SHP77 treated with DMSO at 0.1 percent for 48 hours (cell line): ENCODE measurements at places on chromosomes 7 and 10.

DNA sequence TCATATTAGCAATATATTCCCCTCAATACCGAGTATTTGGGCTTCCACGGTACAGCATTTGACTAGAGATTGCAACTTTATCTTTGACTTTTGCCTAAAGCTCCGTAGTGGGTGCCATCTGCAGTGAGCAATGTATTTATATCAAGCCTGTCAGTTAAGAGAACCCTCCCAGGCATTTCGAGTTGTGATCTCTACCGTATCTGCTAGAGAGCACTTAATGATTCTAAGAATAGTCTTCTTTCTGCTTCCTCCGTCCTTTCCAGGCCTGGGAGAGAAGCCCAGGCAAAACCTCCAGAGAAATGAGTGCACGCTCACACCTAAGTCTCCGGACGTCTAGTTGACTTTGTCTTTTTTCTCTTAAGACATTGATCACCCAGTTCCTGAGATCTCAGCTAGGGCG lies 210.6 kb downstream of the KLF6 start:
- DNase-seq = no peak

DNA sequence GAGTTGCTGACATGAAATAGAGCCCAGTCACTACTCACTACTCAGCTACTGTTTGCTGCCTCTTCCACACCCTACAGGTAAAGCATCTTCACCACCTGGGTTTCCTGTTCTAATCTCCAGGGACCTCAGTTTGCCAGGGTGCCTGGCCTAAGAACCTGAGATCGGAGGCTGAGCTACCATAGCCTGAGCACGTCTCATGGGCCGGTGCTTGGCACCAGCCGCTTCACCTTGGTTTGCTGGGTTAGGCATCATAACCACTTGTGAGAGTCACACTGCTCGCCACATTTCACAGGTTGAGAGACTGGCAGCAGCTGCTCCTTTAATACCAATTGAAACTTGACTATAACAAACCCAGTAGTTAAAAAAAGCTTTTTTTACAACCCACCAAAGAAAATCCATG lies 75.1 kb downstream of the EMX2 start:
- DNase-seq = no peak

DNA sequence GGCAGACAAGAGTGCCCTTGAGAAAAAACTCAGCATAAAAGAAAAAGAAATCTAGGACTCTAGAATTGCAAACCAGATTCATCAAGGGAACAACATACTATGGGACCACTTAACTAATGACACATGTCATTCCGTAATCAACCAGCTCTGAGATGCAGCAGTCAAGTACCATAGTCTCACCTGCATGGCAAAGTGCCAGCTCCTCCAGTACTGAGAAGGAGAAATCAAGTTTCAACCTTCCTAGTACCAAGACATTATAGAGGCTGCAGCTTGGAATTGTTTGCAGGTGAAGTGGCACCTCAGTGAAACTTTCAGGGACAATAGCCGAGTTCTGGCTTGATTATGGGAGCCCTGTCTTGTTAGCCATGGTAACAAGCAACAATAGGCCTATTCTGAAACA lies 11.5 kb downstream of the STEAP1 start:
- no peak for DNase-seq

DNA sequence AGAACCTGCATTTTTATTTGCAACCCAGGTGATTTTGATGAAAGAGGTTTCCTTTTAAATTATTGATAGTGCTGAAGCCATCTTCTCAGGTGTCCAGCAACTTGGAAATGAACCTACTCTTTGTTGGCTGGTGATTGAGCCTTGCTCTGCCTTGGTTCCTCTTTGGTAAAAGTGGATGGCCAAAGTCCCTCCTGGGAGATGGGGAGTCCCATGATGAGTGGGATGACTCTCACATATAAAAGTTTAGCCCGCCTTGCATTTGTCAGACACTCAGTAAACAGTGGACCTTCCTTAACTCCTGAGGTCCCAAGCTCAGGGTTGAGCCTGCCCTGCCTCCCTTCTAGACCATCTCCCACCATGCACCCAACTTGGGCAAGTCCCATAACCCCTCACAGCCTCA lies 28.9 kb upstream of the KAT6B start:
- no peak for DNase-seq
